ENCODE measurements at places on chromosomes 16 and 17.

DNA sequence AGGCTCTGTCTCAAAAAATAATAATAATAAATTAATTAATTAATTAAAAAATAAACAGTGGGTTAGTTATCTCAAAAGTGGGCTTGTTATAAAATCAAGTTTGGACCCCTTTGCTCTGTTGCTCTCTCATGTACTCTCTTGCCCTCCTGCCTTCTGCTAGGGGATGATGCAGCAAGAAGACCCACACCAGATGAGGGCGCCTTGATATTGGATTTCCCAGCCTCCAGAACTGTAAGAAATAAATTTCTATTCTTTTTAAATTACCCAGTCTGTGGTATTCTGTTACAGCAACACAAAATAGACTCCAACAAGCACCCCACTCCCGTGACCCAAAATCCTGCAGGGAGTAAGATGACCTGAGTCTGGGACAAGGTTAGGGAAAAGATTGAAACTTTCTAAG lies 2.1 kb upstream of the ZNF652 start:
- no peak for DNase-seq

- no peak for DNase-seq
Measured at GRCh38 chr16:49545741-49546448, 172.3 kb downstream of the C16orf78 start.

GRCh38 chr16:85437166-85438052 lies 175.7 kb upstream of the GSE1 start:
- DNase-seq, result peak; percentile 31

DNA sequence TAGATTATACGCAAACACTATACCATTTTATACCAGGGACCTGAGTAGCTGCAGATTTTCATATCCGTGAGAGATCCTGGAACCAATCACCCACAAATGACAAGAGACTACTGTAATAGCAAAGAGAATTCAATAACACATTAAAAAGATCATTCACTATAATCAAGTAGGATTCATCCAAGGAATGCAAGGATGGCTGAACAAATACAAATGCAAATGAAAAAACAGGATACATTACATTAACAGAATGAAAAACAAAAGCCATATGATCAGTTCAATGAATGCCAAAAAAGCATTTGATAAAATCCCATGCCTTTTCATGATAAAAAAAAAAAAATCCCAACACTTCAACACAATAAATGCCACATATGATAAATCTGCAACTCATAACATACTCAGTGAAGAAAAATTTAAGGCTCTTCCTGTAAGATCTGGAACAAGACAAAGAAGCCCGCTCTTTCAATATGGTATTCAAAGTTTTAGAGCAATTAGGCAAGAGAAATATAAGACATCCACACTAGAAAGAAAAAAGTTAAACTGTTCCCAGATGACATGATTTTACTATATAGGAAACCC lies 29.0 kb downstream of the N4BP1 start:
- DNase-seq, result no peak

GRCh38 chr16:33877-34647 lies 19.3 kb downstream of the POLR3K start:
- no peak for DNase-seq
